ENCODE measurements at places on chromosomes 4 and X.

GRCh38 chr4:37978248-37978924 is 18.2 kb downstream of the PTTG2 start:
- DNase-seq = no peak

DNA sequence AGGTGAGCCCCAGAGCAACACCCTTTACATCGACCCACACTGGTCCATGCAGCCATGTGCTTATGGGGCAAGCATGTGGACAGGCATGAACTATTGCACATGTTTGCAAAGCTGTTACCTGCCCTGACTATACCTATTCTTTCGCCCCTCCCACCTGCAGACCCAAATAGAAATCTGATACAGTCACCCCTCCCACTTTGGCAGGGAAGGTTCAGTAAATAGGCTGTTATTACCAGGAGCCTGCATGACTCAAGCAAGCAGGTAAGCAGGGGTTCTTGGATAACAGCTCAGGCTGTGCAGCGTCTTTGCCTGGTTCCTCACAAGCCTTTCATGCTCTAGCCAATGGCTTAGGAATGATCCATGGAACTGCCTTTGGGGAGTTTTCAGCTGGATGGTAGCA is 122.7 kb upstream of the DIPK2B start:
- no peak for DNase-seq

DNA sequence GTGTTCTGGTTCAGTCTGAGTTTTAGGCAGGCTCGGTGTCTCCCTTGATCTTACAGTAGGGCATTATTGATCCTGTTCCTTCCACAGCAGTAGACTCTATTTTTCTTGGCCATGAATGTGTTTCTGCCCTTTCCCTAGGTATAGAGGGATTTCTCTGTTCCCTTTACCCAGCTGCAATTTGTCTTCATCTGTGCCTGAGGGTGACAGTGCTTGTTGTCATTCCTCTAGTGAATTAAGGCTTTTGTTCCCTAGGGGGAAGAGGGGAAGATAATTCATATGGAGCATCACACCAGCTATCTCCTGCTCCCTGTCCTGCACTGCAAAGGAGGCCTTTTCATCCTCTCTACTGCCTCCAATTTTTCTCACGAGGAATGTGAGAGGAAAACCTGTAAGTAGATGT is 39.7 kb upstream of the CXorf51A start:
- no peak for DNase-seq

GRCh38 chr4:153570228-153570973 is 104.2 kb downstream of the TMEM131L start:
- DNase-seq = no peak

DNA sequence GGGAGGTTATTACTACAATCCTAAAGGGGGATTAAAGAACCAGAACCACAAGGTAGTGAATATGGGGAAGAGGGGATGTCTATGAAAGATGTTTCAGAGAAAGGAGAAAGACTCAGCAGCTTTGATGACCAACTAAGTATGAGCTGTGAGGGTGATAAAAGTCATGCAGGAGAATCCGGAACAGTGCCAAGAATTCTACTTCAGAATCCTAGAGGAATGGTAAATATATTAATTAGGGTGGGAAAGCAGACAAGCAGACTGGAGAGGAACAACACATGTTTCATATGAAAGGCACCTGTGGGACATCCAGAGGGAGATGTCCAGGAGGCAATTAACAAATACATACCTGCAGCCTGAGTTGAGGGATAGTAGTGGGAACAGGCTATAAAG is 642.2 kb upstream of the DIPK2B start:
- no peak for DNase-seq

DNA sequence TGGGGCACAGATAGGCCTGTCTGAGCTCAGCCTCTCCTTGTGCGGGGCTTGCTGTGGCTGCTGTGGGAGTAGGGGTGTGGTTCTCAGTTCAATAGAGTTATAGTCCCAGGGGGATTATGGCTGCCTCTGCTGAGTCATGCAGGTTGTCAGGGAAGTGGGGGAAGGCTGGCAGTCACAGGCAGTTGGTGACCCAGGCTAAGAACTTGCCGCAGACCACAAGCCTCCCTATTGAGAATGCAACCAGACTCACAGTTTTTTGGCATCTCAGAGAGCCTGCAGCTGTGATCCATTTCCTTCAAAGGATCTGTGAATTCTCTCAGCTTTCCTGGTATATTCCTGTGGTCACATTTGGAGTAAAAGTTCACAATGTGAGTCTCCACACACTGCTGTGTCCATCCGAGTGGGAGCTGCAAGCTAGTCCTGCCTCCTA is 364.9 kb downstream of the ZNF674 start:
- DNase-seq = no peak

- no peak for DNase-seq
Measured at GRCh38 chr4:77037736-77038135, 38.1 kb downstream of the CCNI start.

DNA sequence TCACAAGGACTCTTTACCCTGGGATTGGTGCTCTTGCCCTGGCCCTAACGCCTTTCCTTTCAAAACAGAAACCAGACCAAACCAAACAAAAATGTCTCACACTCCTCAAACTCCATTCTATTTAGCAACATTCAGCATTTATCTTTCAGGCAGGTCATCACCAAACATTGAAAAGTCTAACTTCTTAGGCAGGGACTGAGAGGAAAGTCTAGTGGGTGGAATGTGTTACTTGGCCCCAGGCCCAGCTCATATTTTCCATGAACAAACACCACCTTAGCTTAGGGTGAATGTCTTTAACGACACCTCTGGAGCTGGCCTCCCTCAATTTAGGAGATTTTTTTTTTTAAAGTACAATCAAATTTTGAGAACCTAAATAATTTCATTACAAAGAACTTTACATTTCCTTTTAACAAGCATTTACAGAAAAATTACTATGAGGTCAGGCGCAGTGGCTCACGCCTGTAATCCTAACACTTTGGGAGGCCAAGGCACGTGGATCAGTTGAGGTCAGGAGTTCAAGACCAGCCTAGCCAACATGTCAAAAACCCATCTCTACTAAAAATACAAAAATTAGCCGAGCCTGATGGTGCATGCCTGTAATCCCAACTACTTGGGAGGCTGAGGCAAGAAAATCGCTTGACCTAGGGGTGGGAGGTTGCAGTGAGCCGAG is 10.2 kb upstream of the N4BP2 start:
- no peak for DNase-seq

GRCh38 chr4:174420316-174420715 is 102.0 kb downstream of the HPGD start:
- DNase-seq = no peak

DNA sequence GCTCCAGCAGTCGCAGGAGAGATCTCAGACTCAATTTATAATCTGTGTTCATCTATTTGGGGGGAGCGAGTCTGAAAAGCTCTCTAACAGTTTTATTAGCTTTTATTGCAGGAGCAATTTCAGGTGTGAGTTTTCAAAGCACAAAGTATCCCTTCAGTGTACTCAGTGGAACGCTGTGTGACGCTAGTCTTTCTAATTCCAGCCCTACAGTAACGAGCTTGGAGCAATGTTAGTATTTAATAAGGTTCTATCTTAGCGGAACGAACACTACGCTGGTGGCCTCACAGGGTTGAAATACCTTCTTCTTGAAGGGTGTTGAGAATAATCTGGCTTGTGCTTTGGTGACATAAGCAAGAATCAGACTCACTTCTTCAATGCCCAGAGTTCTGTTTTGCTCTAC is 8.4 kb downstream of the HS3ST1 start:
- no peak for DNase-seq

DNA sequence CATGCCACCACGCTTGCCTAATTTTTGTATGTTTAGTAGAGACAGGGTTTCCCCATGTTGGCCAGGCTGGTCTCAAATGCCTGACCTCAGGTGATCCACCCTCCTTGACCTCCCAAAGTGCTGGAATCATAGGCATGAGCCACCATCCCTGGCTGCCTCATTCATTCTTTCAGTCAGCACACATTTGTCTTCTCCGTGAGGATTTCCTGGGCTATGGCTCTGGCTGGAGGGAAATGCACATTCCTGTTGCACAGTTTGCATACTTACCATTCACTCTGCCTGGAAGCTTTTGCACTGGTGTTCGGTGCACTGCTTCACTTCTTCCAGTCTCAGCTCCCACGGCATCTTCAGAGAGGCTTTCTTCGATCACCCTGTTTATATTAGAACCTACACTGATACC is 267.8 kb downstream of the STIM2 start:
- DNase-seq = no peak

DNA sequence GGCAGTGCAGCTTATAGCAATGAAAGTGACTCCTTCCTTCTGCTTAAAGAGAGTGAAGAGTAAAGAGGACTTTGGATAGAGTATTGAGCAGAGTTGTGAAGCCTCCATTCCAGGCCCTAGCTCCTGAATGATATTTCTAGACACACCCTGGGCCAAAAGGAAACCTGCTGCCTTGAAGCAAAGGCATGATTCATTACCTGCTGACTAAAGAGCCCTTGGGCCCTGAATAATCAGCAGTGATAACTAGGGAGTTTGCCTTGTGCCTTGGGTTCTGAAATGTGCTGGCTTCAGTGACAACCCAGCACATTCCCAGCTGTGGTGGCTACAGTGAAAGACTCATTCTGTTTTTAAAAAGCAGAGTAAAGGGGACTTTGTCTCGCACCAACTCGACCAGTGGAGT is 49.2 kb downstream of the STPG2 start:
- no peak for DNase-seq

GRCh38 chr4:8364141-8364540 is 76.4 kb downstream of the ACOX3 start:
- no peak for DNase-seq

DNA sequence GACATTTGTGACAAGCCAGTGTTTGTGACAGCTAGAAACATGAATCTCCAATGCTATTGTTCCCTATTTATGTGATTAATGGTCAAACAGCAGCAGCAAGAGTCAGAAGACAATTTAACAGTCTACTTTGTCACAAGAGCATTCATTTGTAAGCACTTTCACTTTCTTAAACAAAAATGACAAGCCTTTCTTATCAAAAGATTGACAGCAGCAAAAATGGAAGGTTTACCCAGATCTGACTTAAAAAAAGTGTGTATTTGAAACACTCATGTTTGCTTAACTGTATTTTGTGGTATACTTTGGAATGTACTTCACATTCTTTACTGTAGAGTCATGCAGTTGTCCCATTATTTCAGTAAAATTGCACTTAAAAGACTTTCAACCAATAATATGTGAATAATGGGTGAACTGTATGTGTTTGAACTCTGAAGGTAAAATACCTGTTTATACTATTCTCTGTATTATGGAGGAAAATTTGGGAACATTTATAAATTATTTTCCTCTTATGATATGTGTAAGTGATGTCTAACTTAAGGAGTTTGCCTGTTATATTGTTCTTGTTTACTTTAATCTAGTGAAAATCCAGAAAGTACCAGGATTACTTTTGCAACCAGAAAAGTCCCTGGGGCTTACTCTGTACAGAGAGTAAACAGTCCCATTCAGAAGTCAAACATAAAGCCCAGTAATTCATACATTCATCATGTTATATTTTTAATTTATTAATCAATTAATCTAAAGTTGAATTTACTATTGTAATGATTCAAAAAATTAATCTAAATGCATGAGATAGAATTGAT is 314.9 kb upstream of the TRAM1L1 start:
- DNase-seq = no peak

DNA sequence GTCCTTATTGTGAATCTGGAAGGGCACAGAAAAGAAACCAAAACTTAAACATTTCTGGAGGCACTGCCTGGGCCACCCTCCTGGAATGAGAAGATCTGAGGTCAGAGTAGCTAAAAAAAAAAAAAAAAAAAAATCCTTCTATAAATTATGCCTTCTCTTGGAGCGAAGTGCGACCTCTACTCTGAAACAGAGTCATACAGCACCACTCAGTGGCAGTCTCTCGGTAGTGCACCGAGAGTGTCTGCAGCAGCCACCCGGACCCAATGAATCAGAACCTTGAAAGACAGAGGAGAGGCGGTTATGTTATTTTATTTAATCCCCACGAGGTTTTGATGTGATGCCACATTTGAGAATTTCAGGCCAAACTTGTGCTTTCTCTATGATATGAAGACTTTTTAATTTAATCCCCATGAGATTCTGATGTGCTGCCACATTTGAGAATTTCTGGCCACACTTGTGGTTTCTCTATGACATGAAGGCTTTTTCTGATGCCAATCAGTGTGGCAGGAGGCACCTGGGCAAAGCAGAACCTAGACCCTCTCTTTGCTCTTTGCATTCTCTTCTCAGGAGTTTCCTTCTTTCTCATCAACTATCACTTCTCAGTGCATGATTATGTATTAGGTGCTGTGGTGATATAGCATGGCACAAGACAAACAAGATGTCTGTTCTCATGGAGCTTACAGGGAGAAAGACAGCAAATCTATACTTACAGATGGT is 5.6 kb upstream of the CT47C1 start:
- peak; percentile 31 for DNase-seq

DNA sequence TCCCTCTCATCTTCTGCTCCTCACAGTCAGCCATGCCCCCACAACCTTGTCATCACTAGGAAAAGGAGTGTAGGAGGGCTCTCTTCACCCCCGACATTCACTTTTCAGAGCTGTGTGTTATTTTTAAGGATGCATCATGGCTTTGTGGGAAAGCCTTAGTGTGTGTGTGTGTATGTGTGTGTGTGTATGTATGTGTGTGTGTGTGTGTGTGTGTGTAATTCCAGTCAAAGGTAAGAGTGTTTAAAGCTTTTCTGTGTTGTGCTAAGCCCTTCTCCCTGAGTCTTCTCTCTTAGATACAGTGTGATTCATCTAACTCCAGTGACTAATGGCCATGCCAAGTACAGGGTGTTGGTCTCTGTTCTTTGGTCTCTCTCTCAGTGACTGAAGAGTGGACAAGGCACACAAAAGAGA is 76.6 kb downstream of the CHIC2 start:
- no peak for DNase-seq

- no peak for DNase-seq
Measured at GRCh38 chrX:20969565-20969964, 404.7 kb upstream of the CNKSR2 start.

GRCh38 chrX:106481341-106481740 is 130.4 kb upstream of the RADX start:
- peak; percentile 9 for DNase-seq

GRCh38 chrX:47605024-47605423 is 14.6 kb downstream of the SYN1 start:
- DNase-seq = no peak

DNA sequence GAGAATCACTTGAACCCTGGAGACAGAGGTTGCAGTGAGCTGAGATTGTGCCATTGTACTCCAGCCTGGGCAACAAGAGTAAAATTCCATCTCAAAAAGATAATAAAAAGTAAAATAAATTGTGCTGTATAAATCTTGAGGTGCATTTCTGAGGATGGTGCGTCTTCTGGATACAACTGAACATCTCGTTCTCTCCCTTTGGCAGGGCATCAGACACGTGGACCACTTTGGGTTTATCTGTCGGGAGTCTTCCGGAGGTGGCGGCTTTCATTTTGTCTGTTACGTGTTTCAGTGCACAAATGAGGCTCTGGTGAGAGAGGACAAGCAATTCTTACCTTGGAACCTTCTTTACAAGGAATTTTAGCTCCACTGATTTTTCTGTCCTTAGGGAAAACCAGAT is 60.2 kb downstream of the PTTG2 start:
- no peak for DNase-seq

GRCh38 chrX:30967516-30967915 is 78.5 kb upstream of the TAB3 start:
- DNase-seq = no peak

GRCh38 chrX:72208126-72208800 is 26.7 kb downstream of the PIN4 start:
- no peak for DNase-seq

Measured in hypothalamus (tissue), 51 donors.